ENCODE measurements at places on chromosomes 11 and 22.

DNA sequence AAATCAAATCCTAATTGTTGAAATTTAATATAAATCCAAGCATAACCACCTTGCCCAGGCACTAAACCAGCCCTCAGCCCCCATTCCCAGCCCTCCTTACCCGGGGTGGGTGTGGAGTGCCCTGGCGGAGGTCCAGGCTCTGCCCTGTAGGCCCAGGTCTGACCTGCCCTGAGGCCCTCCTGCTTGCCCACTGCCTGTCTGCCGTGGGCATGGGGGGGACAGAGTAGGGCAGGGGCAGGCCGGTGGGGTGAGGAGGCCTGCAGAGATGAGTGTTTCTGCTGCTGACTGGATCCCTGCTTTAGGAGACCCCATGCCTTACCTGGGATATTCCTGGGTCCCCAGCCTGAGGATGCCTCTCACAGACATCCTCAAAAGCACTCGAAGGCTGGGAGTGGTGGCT lies 3.6 kb upstream of the CHID1 start:
- no peak for DNase-seq

GRCh38 chr22:24945430-24945829 lies 1.1 kb downstream of the LHFPL7 start:
- no peak for DNase-seq

GRCh38 chr11:57935402-57936049 lies 88.2 kb upstream of the OR9Q1 start:
- DNase-seq: no peak

- DNase-seq: no peak
Measured at GRCh38 chr11:60274416-60274815, 6.0 kb upstream of the MS4A4A start.

DNA sequence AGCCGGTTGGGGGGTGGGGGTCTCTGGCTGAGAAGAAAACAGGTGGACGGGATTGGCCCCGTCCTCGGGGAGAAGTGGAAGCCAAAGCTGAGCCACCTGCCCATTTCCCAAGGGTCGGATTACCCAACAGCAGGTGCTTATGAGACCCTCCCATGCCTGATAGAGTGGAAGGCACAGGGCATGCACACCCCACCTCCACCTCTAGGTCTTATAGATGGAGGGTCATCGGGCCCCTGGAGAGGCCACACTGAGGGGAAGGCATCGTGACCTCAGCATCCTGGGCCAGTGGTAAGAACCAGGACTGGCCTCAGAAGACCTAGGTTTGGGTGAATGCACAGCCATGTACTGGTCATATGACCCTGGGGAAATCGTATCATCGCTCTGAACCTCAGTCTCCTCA lies 85.9 kb downstream of the BUD13 start:
- no peak for DNase-seq

GRCh38 chr11:63841554-63841953 lies 2.6 kb downstream of the MARK2 start:
- no peak for DNase-seq

GRCh38 chr22:28917747-28918549 lies 34.6 kb downstream of the ZNRF3 start:
- no peak for DNase-seq

DNA sequence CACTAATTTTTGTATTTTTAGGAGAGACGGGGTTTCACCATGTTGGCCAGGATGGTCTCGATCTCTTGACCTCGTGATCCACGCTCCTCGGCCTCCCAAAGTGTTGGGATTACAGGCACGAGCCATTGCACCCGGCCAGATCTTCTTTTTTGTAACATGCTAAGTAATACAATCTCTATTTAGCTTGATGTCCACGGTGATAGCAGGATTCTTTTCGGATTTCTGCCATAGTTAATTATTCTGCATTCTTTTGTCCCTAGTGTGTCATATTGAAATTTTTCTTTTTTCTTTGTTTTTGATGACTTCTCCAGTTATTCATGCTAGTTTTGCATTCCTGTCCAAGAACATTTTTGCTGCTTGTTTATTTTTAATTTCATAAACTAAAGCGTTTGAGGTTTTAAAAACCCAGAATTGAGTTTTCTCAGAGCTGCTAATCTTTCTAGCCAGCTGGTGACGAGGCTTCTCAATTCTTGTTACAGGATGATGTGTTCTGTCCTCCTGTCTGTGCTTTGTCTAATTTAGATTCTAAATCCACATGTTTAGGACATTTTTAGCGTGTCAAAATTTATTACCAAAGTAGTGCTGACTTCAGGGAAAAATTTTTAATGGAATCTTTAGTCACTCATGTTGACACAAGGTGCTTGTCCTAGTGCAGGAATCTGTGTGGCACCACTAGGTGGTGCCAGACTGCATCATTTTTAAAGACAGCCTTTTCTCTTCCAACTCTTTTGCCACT lies 21.8 kb downstream of the NF2 start:
- no peak for DNase-seq

DNA sequence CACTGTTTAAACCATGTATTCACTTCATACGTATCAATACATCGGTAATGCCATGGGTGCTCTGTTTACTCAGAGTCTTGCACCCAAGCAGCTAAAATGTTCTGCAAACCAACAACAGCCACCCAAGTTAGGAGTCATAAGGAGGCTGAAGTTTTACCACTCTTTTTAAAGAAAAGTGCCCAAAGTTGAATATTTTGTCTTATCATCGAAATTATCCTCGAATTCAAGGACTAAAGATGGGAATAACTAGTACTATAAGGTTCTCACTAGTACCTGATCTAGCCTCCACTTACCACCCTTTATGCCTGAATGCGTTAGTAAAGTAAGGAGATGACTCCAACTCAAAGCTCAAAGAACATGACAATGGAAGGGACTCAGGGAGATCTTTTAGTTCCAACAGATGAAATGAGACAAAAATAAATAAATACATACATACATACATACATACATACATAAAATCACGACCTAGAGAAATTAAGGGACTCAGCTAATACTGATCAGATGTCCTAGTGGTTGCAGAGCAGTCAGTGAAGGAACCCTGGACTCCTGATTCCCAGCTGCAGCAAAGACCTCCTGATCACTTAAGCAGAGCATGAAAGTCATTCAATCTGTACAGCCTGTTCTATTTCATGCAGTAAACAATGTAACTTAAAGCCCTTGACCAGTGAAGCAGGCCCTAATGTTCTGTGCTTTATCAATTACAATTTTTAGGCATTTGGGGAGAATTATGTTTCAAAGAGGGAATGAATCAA lies 7.7 kb downstream of the OSBP start:
- no peak for DNase-seq

- DNase-seq: no peak
Measured at GRCh38 chr22:37154925-37155712, 5.4 kb upstream of the IL2RB start.

DNA sequence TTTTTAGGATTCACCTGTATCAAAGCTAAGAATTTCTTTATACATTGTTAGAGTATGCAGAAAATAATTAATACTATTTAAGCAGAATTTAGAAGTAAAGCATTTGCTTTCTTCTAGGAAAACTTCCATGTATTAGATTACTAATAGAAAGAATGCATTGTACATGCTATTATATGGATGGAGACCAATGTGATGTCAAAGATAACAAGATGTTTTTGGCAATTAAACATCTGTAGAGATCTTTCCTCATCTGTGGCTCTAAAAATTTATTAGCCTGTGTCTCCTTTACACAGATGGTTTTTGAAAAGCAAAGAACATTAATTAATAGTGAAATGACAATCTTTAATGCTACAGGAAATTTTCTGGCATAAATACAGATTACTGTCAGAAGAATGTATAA lies 198.4 kb upstream of the CCDC179 start:
- DNase-seq: no peak

GRCh38 chr11:42494459-42494858 lies 817.3 kb upstream of the API5 start:
- DNase-seq: no peak

DNA sequence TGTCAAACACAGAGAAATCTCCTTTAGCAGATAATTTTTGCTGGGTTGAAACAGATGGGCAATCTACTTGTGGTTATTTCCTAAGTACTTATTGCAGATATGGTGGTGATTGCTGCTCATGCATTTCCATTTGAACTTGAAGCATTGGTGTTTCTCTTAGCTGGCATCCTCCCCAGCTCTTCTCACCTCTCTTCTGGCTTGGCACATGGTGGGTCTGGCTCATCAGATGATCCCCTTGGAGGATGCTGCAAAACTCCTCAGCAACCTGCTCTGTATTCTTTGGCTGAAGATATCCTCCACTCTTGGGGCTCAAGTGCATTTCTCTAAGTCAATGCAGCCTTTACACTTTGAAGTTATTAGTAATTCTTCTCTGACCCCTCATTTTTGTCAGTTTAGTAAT lies 87.3 kb upstream of the MYO18B start:
- DNase-seq: no peak
